ENCODE measurements at places on chromosomes 2 and 18.

GRCh38 chr2:225104321-225104720, 62.1 kb upstream of the DOCK10 start:
- DNase-seq, result no peak

DNA sequence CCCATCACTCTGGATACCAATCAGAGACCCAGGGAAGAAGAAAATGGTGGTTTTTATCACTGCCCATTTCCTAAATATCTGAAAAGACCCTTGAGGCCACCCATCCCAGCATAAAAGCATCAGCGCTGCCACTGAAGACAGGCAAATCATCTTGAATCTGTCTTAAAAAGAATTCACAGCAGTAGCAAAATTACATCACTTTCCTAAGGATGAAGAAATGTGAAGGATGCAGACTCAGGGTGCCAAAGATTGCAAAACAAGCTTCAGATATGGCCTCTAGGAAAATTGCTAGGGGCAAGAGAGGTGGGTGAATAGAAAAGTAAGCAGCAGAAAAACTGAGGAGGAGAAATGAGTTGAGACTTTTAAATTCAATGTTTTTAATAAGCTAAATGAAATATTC, 70.0 kb downstream of the SLC25A12 start:
- DNase-seq, result no peak

- DNase-seq, result no peak
Measured at GRCh38 chr2:15058015-15058720, 425.7 kb downstream of the LRATD1 start.

DNA sequence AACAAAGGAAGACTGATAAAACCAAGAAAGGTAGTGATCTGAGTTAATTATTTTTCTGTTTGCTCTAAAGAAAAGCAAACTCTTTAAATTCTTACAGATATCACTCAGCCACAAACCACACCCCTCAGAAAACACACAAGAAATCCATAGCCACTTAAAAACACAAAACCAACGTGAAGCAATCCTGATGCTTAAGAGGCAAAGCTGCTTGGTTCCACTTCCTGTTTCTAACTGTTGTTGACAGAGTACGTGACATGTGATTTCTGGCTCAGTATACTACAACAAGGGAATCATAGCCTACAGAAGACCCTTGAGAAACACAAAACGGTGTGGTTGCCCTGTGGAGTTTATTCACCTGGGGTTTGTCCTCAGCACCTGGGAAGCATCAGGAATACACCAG, 240.9 kb upstream of the APCDD1 start:
- DNase-seq, result no peak

DNA sequence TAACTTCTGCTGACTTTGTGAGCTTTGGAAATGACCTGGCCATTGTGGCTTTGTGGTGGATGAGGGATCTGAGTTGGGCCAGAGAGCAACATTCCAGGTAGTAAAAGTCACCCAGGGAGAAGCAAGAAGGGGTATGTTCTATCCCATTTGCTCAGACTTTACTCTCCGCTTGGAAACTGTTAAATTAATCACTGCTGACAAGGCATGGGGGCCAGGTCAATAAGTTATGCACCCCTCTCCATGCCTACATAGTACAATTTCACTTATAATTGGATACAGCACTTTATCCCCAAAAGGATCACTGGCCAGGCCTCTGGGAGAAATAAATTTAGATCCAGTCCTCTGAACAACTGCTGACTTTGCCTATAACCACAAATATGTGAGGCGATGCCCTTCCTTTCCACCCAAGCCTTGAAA, 92.1 kb downstream of the RPRM start:
- no peak for DNase-seq
